ENCODE measurements at places on chromosomes 3 and 15. TPM values are rescaled to one million over a fixed set of nuclear protein-coding genes. Genes with fewer than 3 reads are reported as not detected.

- DNase-seq: no peak
- peak overlapping the region; percentile 71 for H3K4me3 ChIP-seq
Observed at GRCh38 chr15:78438619-78439285, 736 bp downstream of the IREB2 start.

DNA sequence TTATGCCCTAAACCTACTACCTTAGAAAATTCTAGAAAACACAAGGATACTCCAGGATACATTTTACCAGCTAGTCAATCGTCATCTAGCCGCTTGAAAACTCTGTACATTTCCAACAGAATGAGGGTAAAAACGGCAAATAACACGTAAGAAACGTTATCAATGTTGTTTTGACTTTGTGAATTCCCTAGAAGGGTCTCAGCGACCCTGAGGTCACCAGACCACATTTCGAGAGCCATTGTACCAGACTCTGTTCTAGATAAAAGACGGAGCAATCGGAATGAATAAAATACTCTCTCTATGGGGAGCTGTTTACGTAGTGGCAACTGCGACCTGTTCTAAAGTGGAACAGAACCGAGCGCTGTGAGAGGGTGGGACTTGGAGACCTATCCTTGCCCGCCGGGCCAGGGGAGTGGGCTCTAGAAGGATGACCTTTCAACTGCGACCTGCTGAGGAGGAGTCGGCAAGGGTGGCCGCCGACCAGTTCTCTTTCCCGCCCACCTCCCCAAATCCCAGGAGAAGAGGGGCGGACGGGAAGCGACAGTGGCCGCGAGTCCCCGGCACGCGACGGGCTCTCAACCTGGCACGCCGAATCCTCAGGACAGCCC lies 778 bp upstream of the AP4E1 start:
- H3K27ac ChIP-seq: peak overlapping the region; percentile 51
- H3K4me3 ChIP-seq: peak overlapping the region; percentile 91
- no peaks in the 10 kb centered on the region for H3K36me3 ChIP-seq
- H3K4me1 ChIP-seq: no peaks in the 10 kb centered on the region

The HYKK gene
- total RNA-seq: 8.0 TPM

DNA sequence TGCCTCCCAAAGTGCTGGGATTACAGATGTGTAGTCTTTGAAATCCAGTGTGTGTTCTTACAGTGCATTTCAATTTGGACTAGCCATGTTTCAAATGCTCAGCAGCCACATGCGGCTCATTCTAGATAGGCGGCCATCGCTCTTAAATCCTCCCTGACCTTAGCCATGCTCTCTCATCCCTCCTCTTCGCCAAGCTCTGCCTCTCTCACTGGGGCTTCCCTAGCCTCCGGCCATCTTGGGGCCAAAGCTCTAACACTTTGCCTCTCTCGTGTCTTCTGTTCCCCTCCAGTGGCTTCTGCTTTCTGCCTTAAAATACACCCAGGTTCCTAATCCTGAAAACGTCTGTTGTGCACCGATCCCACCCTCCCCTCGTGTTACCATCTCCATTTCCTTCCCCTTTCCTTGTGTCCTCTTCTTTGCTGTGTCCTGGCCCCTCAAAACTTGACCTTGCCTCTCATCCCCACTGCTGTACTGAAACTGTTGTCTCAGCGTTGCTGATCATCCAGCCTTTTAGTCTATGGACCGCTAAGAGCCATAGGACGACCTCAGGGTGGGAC lies 1.4 kb upstream of the GHRL start:
- no peaks in the 10 kb centered on the region for H3K27me3 ChIP-seq
- no peaks in the 10 kb centered on the region for H3K36me3 ChIP-seq
- no peak overlapping the region for H3K4me3 ChIP-seq
- H3K4me1 ChIP-seq: no peaks in the 10 kb centered on the region
- no peak overlapping the region for H3K27ac ChIP-seq

- DNase-seq: no peak
- H3K4me1 ChIP-seq: no peaks in the 10 kb centered on the region
- no peak overlapping the region for H3K4me3 ChIP-seq
- H3K27me3 ChIP-seq: no peaks in the 10 kb centered on the region
- no peaks in the 10 kb centered on the region for H3K36me3 ChIP-seq
Observed at GRCh38 chr15:82699726-82700125, 9.9 kb downstream of the AP3B2 start.

The ATP10A gene
- total RNA-seq: 19.9 TPM

The HHATL gene
- not detected for total RNA-seq

- no peak overlapping the region for H3K27ac ChIP-seq
- peak; percentile 49 for DNase-seq
- no peak overlapping the region for H3K4me3 ChIP-seq
- H3K36me3 ChIP-seq: no peaks in the 10 kb centered on the region
- H3K27me3 ChIP-seq: no peaks in the 10 kb centered on the region
Observed at GRCh38 chr3:195551381-195551978, 8.4 kb upstream of the PPP1R2 start.

DNA sequence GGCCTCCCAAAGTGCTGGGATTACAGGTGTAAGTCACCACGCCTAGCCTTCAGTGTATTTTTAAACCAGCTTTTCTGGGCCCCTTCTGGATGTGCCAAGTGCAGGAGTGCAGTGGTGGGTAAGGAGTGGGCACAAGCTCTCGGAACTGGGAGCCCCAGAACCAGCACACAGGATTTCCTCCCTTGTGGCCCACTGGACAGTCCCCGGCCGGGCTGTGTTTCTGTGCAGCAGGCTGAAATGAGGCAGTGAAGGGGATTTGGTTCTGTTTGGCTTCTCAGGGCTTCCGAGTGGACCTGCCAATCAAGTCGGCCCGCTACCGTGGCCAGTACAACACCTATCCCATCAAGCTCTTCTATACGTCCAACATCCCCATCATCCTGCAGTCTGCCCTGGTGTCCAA lies 14.4 kb downstream of the SEC61A1 start:
- H3K27ac ChIP-seq: no peak overlapping the region
- DNase-seq: no peak
- H3K4me3 ChIP-seq: no peak overlapping the region
- H3K36me3 ChIP-seq: peaks cover 29% of the 10 kb centered on the region
- no peaks in the 10 kb centered on the region for H3K4me1 ChIP-seq
- no peaks in the 10 kb centered on the region for H3K27me3 ChIP-seq

DNA sequence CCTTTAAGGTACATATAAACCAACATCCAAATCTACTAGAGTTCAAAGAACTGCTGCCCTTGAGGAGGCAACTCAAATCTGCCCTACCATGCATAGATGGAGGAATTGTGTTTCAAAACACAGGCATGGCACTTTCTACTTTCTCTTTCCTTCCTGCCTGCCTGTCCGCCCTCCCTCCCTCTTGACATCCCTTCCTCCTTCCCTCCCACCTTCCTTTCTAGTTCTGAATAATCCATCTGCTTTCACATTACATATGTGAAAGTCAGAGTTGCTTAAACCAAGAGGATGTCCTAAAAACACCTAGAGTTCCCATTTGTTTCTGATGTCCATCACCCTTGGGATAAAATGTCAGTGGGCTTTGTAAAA lies 537.6 kb downstream of the FOXP1 start:
- DNase-seq: no peak
- no peak overlapping the region for H3K27ac ChIP-seq
- no peaks in the 10 kb centered on the region for H3K27me3 ChIP-seq
- H3K4me3 ChIP-seq: no peak overlapping the region
- H3K4me1 ChIP-seq: peaks cover 7% of the 10 kb centered on the region

The NCEH1 gene
- total RNA-seq: 12.5 TPM

DNA sequence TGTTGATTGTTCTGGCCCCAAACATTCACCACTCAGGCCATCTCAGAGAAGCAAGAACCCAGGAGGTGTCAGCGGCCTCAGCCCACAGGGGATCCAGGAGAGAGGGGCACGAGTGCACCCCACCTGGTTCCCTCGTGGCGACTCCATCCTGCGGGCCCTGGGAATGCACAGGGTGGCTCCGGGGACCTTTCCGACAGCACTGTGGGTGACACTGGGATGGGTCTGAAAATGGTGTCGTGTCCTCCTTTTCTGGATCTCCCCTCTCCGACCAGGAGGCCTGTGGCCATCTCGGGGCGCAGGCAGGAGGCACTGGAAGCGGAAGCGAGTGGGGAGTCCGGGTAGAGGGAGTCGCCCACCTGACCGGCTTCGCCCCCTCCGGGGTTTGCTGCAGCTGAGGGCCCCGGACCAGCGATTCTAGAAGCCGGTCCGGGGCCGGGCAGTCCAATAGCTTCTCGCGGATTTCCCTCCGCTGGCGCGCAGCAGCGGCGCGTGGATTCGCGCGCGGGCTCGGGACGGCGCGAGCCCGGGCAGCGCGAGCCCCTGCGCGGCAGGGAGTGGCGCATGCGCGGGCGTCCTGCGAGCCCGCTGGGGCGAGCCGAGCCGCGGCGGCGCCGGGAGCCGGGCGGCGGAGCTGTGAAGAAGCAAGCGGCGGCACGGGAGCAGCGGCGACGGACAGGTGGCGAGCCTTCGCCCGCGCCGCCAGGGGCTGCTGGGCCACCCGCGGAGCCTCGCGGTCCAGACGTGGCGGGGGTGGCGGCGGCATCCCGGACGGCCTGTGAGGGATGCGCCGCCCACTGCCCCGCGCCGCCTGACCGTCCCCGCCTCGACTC lies at the start of gene DOCK3:
Gene DOCK3, plus strand, starts transcription at position 579 of the 830 bp plus-strand sequence. CDS start 337 bp downstream, outside the sequence.
- H3K4me3 ChIP-seq: peak within 1 kb of the TSS; percentile 82
- DNase-seq: peak; percentile 85
- no peaks in the 10 kb centered on the region for H3K4me1 ChIP-seq
- H3K27ac ChIP-seq: no peak within 1 kb of the TSS

DNA sequence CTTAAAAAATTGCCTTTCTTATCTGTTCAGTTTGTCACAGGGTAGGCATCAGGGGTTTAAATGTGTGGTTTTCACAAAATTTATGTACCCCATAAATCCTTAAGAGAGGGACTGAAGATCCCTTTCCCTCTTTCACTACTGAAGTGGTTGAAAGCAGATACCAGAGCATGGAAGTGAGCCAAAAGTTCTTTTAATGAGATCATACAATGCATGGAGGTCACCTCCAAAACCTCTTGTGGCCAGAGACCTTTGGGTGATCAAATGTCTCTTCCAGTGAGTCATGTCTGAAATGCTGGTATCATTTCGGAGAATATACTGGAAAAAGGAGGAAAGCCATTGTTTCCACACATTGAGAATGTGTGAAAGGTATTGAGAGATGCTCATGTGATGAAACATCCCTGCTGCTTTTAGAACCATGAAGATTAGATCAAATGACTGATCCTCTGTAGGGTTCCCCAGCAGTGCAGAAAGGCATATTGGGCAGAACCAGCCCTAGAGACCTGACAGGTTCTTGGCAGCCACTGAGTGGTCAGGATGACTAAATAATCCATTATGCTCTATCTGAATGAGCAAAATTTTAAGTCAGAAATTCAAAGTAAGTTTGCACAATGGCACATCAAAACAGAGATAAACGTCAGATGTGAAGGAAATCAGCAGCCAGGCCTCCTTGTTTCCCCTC lies 165.8 kb upstream of the SLC2A2 start:
- no peaks in the 10 kb centered on the region for H3K4me1 ChIP-seq
- no peak overlapping the region for H3K27ac ChIP-seq
- DNase-seq: no peak
- no peaks in the 10 kb centered on the region for H3K27me3 ChIP-seq

DNA sequence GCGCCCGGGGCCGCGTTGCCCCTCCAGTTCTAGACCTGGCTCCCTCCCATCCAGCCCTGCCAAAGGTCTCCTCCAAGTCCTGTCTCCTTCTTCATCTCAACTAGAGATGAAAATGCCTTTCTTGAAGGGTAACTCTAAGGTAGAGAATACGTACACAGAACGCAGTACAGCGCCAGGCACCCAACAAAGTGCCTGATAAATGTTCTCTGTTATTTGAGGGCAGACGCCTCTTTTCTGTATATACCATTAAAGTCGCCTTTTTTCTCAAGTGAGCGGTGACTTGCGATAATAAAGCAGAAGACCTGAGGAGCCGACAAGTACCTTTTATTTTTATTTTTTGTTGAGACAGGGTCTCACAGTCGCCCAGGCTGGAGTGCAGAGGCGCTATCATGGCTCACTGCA lies 809 bp downstream of the CRTAP start:
- peak overlapping the region; percentile 29 for H3K4me3 ChIP-seq
- no peaks in the 10 kb centered on the region for H3K27me3 ChIP-seq
- no peaks in the 10 kb centered on the region for H3K4me1 ChIP-seq
- H3K27ac ChIP-seq: peak overlapping the region; percentile 90
- DNase-seq: no peak

DNA sequence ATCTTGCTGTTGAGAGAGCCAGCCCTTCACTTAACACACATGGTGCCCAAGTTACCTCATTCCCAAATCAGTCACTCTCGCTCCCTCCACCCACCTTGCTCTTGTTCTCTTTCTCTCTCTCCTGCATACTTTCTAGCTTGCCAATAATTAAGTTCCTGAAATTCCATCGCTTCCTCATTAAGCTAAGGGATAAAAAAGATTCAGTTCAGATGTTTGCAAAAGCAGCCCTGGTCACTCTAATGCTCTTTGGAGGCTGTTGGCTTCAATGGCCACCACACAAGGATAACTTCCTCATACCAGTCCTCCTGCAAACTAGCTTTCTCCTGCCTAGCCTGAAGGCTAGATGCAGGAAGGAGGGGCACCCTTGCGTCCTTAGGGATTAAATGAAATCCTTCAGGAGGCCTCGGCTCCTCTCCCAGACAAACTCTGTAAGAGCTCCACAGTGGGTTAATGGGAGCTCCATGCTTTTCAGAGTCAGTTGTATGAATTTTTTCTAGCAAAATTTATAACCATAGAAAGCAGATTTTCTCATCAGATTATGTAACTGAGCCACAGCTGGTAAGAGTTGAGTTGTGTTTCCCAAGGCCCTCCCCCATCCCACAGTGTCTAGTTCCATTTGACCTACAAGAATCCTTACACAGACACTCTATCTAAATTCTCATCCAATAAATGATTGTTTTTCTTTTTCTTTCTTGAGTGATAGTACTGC lies 176.6 kb upstream of the TRIM42 start:
- DNase-seq: no peak
- H3K27me3 ChIP-seq: no peaks in the 10 kb centered on the region
- no peaks in the 10 kb centered on the region for H3K36me3 ChIP-seq
- H3K4me3 ChIP-seq: no peak overlapping the region
- H3K27ac ChIP-seq: no peak overlapping the region

DNA sequence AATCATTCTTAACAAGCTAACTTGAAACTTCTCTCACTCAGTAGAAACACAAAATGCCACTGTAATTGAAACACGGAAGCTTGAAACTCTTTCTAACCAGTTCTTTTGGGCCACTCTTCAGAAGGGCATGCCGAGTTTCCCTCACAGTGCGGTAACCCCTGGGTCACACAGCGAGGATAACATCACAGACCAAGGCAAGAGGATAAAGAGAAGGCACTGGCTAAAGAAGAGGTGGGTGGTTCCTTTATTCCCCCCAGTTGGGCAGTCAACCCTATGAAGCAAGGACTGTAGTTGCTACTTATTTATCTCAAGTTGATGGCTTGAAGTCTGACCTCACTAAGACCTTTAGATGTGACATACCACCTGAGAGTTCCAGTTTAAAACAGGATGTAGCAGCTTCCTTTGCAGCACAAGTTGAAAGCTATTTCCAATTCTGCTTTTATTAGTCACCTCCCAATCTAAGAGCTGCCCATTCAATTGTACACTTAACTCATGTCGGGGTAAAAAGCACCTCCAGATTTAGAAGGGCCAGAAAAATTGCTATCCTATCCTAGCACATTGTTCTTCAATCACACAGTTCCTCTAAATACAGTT lies 272.4 kb downstream of the TIGIT start:
- no peak for DNase-seq
- H3K36me3 ChIP-seq: no peaks in the 10 kb centered on the region
- no peak overlapping the region for H3K4me3 ChIP-seq
- no peaks in the 10 kb centered on the region for H3K27me3 ChIP-seq
- H3K27ac ChIP-seq: no peak overlapping the region
- peaks cover 4% of the 10 kb centered on the region for H3K4me1 ChIP-seq

GRCh38 chr15:31305796-31306425 lies 20.7 kb upstream of the KLF13 start:
- H3K27ac ChIP-seq: no peak overlapping the region
- H3K4me3 ChIP-seq: no peak overlapping the region
- no peaks in the 10 kb centered on the region for H3K27me3 ChIP-seq
- no peaks in the 10 kb centered on the region for H3K4me1 ChIP-seq
